T-helper 2 cell (primary cell): ENCODE measurements at places on chromosomes 13 and 19.
A peak's percentile ranks its signal among the peaks of the same experiment; 100 is the strongest.

- DNase-seq: no peak
These were observed 5.2 kb upstream of the ZNF579 start for GRCh38 chr19:55585658-55586339.

DNA sequence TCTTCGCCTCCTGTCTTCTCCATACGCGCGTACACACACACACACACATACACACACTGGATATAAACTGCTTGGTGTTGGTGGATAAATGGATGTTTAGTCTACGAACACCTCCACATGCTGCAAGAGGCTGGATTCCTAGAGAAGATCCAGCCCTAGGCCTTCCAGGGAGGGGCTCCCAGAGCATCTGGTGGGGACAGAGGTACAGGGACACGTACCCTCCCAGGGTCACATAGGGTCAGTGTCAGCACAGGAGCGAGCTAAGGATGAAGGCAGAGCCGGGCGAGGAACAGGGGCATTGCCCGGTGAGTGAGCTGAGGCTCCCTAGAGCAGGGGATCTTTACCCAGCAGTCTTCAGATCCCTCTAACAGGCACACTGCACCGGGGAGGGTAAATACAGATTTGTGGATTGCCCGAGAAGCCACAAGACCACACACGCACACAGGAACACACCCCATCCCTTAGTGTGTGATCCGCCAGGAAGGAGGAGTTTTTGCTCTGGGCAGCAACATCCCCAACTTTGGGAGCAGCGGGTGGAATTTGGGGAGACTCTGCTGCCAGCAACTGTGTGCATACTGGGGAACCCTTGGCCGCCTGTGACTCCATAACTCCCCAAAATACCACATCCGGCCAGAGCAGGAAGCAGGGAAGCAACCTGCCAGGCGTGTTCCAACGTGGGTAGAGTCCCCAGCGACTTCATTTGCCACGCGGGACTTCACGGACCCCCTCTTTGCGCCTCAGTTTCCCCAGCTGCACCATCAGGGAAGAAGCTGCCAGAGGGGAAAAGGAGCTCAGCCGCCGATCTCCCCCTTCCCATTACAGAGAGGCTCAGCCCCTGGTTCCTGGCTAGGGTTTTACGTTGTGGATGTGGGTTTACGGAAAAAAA lies 5.8 kb upstream of the TLE2 start:
- DNase-seq: no peak

GRCh38 chr13:111531505-111531904 lies 211.1 kb downstream of the TEX29 start:
- DNase-seq: no peak

- no peak for DNase-seq
These were observed 1495.0 kb upstream of the PCDH20 start for GRCh38 chr13:62910541-62911060.

DNA sequence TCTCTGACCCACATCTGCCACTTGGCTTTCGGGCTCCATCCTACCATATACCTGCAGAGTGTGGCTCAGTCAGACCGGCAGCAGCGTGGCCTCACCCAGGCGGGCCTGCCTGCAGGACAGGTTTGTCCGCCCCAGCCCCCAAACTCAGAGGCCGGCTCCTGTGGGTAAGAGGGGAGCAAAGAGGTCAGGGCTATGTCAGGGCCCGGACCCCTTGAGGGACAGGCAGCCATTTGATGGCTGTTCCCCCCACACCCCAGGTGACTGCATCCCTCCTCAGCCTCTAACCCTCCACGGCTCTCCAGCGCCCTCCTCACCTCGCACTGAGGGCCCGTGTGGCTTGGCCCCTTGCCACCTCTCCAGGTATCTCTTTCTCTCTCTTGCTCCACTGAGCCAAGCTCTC lies 12.3 kb upstream of the ZBTB32 start:
- no peak for DNase-seq

GRCh38 chr19:43452582-43452981 lies 12.8 kb downstream of the LYPD3 start:
- DNase-seq: no peak

GRCh38 chr13:71801165-71801760 lies 65.7 kb downstream of the DACH1 start:
- DNase-seq: no peak

DNA sequence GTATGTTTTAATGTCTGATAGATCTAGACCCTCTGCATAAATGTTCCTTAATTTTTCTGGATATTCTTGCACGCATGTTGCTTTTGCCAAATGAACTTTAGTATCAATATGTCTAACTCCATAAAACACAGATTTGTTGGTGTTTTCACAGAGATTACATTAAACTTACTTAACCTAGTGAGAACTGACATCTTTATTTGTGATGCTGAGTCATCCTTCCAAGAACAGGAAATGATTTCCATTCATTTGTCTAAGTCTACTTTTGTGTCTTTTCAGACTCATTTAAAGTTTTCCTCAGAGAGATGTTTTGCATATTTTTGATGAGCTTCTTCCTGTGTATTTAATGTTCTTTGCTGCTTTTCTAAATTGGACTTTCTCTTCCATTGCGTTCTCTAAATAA lies 184.0 kb downstream of the SLC7A1 start:
- DNase-seq: no peak

- no peak for DNase-seq
These were observed 4.7 kb downstream of the ALOX5AP start for GRCh38 chr13:30739761-30740642.

DNA sequence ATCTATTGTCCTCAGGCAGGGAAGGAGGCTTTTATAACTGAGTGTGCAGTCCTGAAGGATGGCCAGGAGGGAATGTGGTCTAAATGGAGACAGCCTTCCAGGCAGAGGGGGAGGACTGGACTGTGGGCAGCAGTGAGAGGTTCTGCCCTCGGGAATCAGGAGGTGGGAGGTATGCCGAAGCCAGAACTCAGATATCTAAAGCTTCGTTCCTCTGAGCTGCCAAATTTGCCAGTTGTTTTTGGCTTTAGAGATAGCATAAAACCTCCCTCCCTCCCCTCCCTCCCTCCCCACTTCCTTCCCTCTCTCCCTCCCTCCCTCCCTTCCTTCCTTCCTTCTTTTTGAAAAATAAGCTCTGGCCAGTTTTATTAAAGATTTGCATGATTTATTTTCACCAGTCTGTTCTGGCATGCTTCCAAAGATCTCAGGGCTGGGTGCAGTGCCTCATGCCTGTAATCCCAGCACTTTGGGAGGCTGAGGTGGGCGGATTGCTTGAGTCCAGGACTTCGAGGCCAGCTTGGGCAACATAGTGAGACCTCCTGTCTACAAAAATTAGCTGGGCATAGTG lies 2.4 kb downstream of the MEDAG start:
- DNase-seq: no peak

DNA sequence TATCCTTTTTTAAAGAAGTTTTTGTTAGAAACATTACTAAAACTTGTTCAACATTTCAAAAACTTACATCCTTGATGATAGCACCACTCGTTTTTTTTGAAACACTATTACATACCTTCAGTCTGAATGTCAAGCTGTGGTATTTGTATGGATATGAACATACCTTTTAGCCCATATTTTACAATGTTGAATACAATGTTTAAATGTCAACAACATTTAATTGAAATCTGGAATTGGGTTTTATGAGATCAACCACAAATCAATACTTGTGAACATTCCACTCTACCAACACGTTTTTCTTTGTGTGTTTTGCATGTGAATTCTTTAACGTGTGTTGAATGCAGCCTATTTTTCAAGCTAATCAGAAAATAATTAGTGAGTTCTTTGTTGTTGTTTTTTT lies 4.7 kb downstream of the SERP2 start:
- DNase-seq: no peak

GRCh38 chr13:86838411-86839120 lies 832.6 kb upstream of the SLITRK5 start:
- DNase-seq: no peak

DNA sequence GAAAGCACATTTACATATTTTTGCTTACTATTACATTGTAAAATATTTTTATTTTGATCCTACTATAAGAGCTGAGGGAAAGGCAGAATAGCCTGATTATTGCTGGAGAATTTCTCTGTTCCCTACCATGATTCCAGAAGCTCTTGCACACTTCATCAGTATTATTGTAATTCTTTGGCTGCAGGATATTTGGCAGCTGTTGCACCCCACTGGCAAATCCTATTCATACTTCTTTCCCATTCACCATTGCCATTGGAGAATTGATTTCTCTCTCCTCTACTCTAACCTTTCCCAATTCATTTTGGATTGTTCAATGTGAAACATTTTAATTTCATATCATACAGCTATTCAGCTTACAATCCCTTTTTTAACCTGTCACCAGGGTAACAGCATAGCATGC lies 238.0 kb downstream of the GGACT start:
- no peak for DNase-seq

- no peak for DNase-seq
These were observed 5.4 kb upstream of the ZNF98 start for GRCh38 chr19:22427547-22427946.

DNA sequence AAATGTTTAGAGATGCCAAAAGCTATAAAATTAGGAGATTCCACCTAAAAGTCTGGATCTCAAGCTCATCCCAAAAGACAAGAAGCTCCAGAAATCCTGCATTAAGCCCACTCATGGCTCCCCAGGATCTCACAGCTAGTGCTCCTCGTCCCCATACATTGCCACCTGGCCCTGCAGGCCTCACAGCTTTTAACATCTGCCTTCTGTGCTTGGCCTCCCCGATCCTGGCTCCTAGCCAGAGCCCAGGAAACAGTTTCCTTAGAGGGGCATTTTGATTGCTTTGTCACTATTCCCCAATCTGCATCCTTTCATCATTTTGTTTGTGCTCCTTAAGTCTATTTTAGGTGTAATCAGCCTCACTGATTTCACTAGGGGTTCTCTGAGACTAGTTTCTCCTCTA lies 14.5 kb upstream of the DCT start:
- DNase-seq: no peak

DNA sequence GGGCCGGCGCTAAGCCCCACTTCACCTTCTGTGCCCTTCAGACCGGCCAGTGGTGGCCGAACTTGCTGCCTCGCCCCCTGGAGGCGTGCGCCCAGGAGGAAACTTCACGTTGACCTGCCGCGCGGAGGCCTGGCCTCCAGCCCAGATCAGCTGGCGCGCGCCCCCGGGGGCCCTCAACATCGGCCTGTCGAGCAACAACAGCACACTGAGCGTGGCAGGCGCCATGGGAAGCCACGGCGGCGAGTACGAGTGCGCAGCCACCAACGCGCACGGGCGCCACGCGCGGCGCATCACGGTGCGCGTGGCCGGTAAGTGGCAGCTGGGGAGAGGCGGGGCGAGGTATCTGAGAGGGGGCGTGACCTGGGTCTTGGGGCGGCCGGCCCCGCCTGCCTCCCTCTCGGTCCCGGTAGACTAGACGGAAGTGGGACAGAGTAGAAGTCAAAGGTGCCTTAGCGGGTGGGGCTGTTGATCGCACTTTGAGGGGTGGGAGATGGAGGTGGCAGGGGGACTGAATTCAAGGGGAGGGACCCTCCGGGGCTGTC lies 5.6 kb downstream of the ICAM5 start:
- DNase-seq: peak; percentile 83
